ENCODE measurements at places on chromosomes 16 and 17. TPM values are rescaled to one million over a fixed set of nuclear protein-coding genes. Genes with fewer than 3 reads are reported as not detected.

The OR3A2 gene
- total RNA-seq, result not detected

The MYH8 gene
- total RNA-seq, result not detected

The FNDC8 gene
- total RNA-seq, result 0.07 TPM

The OMG gene
- not detected for total RNA-seq

The RNF157 gene
- total RNA-seq, result 8.0 TPM

The PABPN1L gene
- not detected for total RNA-seq

The APPBP2 gene
- total RNA-seq, result 14.2 TPM

The ABCC3 gene
- 137 TPM for total RNA-seq

The MAPT gene
- 1.9 TPM for total RNA-seq

The HSF5 gene
- not detected for total RNA-seq

The SLC47A2 gene
- 0.27 TPM for total RNA-seq

The ZNF18 gene
- 4.5 TPM for total RNA-seq

The KRT40 gene
- not detected for total RNA-seq

The SLC35G6 gene
- not detected for total RNA-seq

The GUCY2D gene
- total RNA-seq, result not detected

The SLFN14 gene
- total RNA-seq, result not detected

The TRAF7 gene
- 58.6 TPM for total RNA-seq

The IGSF6 gene
- total RNA-seq, result not detected

The ACSM3 gene
- 4.6 TPM for total RNA-seq

The ITGA2B gene
- total RNA-seq, result 1.7 TPM

The TP53TG3 gene
- total RNA-seq, result 0.45 TPM

The LLGL1 gene
- 13.6 TPM for total RNA-seq

The CDH3 gene
- 0.45 TPM for total RNA-seq

The MYL11 gene
- not detected for total RNA-seq

All from A549 treated with RU486 at 1 μM for 4 hours (cell line).